ENCODE measurements at places on chromosomes 6 and 20. TPM values are rescaled to one million over a fixed set of nuclear protein-coding genes. Genes with fewer than 3 reads are reported as not detected.

Gene DSE
- total RNA-seq, result 6.2 TPM

DNA sequence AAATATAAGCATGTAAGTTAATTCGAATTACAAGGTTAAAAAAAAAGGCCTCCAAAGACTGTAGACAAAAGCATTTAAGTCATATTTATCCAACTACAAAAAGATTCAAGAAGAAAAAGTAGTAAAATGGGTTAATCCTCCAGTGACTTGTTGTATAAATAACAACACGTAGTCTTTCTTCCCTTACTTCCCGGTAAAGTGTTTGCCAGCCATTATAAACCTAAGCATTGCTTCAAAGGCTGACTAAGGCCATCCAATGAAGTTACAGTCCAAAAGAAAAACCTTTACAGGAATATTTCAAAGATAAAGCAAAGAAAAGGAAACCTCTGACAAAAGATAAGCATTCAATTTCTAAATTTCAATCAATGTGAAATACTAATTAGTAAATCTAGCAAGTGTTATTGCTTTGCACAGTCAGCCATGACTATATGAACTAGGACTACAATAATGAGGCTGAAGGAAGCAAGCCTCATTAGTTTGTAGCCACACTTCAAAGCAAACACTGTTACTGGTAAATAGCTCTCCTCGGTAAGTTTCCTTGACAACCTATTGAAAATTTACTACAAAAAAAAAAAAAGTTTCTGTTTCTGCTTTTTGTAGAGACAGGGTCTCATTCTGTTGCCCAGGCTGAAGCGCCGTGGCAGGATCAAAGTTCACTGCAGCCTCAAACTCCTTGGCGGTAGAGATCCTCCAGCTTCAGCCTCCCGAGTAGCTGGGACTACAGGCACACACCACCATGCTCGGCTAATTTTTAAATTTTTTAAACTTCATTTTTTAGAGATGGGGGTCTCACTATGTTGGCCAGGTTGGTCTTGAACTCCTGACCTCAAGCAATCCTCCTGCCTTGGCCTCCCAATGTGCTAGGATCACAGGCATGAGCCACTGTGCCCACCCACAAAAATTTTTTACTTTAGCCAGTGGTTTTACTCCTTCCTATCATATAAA lies 46.0 kb downstream of the NUDT3 start:
- ATAC-seq, result no peak

Gene BPIFA1
- total RNA-seq, result not detected

- no peak for ATAC-seq
These were observed 130.2 kb downstream of the BTBD3 start for GRCh38 chr20:12047838-12048432.

Gene MYLK2
- 0.38 TPM for total RNA-seq

Gene NECAB3
- total RNA-seq, result 18.9 TPM

Measured in motor neuron (in vitro differentiated cells).